Right renal pelvis (tissue), 4 donors: ENCODE measurements at places on chromosomes 1 and 21. TPM values are rescaled to one million over a fixed set of nuclear protein-coding genes. Genes with fewer than 3 reads are reported as not detected.

DNA sequence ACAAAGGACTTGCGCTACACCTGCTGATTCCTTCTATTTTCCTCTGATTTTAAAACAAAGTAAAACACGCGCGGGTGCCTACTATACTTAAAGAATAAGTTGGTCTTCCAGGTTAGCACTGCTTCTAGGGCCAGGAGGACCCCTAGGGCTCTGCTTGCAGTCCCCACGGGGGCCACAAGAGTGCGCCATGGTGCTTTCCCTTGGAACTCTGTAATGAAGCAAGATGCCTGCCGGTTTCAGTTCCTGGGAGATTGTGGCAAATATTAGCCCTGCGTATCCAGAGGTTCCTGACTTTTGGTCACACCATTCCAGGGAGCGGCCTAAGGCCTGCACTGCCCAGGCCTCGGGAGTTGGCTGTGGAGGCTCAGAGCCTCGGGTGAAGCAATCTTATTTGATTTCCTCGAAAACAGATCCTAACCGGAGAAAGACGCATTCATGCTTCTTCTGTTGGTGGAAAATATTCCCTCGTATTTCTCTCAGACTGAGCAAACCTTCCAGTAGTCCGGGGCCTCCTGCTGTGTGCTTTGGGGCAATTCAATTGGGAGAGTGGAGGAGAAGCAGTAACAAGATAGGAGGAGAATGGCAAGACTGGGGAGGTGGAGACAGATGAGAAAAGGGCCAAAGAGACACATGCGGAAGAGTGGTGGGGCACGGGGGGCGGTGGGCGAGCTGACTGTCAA is 25.3 kb downstream of the ADAM30 start:
- DNase-seq, result peak; percentile 51

The TMPRSS15 gene
- 0.67 TPM for polyA plus RNA-seq

DNA sequence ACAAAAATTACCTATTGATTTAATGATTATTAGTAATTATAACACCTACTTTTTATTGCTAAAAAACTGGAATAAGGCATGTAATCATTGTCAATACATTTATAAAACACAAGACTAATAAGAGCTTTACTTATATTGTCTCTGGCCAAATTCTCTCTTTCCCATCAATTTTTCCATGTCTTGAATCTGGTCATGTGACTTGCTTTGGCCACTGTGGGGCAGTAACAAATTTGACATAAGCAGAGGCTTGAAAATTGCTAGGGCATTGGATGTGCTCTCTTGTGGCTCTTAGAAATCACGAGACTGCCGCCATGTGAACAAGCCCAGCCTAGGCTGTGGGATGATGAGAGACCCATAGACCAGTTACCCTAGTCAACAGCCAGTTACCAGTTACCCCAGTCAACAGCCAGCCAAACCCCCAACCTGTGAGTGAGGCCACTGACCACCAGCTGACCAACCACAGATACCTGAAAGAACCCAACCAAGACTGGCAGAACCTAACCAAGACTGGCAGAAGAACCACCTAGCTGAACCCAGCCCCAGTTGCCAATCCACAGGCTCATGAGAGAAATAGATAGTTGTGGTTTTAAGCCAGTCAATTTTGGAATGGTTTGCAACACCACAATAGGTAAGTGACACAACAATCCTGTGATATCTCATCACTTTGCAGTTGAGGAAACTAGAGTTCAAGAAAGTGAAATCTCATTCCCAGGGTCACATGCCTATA is 8.8 kb downstream of the KLHDC7A start:
- DNase-seq, result no peak

The CTH gene
- polyA plus RNA-seq, result 14.1 TPM

The ATXN7L2 gene
- 9.5 TPM for polyA plus RNA-seq
